ENCODE measurements at places on chromosomes 2 and 18. TPM values are rescaled to one million over a fixed set of nuclear protein-coding genes. Genes with fewer than 3 reads are reported as not detected.

The UGT1A8 gene
- not detected for total RNA-seq

The PRKAG3 gene
- total RNA-seq = not detected

DNA sequence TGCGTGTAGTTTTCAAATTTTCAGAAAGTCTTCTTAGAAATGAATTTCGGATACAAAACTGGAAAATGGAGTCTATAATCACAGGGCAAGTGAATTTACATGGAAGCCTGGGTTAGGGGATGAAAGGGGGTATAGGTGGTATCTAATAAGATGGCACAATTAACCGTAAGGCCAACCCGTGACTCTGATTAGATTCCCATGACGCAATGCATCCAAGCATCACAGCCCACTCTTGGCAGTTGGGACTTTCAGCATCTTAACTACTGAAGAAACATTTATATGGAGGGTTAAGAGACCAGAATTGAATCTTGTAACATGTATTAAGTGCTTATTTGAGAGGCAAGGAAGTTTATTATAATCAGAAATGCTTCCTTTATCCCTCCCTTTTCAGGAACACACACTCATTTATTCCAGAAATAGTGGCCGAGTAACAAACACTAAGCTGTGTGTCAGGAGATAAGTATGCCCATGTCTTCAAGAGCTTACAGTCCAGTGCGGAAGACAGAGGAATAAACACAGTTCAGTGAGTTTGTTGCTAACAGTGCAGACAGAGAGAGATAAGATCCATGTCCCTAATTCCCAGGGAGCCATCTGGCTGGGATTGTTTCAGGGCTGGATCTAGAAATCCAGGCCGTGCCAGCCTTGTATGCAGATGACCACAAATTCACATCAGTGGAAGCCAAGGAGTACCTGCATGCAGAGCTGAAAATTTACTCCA, 151.2 kb downstream of the ANTXR1 start:
- H3K4me1 ChIP-seq = peaks cover 13% of the 10 kb centered on the region
- H3K27ac ChIP-seq = no peak overlapping the region
- no peaks in the 10 kb centered on the region for H3K36me3 ChIP-seq
- H3K4me3 ChIP-seq = no peak overlapping the region

GRCh38 chr2:102735416-102736109, 26.3 kb upstream of the TMEM182 start:
- peak overlapping the region; percentile 99 for H3K4me3 ChIP-seq
- DNase-seq = peak; percentile 21
- peak overlapping the region; percentile 75 for H3K27ac ChIP-seq
- H3K4me1 ChIP-seq = peaks cover 9% of the 10 kb centered on the region

DNA sequence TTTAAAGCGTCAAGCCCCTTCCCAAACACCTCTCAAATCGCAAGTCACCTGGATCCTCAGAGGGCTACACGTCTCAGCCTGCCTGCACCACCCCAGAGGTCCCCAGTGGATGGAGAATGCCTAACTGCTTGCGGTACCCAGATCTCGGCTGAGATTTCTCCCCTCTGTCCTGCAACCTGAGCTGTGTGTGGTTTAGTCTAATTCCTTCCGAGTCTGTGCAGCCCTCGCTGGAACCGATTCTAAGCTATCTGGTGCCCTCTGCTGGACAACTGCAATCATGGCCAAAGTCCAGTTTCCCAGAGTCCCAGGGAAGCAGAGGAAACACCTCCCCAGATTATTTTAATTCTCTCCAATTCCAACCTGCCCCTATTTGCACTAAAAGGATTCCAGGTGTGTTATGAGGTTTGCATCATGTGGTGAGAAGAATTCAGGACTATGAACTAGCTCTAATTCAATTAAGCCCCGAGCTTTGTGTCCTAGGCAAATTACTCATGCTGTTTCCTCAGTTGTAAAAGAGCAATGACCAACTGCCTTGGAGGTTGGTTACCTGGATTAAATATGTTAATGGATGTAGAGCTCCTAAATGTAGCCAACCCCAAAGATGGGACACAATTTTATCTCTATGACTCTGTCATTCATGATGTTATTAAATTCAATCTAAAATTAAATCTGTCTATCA, 276.1 kb upstream of the NCKAP5 start:
- H3K27ac ChIP-seq = no peak overlapping the region
- H3K4me1 ChIP-seq = peaks cover 29% of the 10 kb centered on the region
- DNase-seq = peak; percentile 77
- no peaks in the 10 kb centered on the region for H3K27me3 ChIP-seq

DNA sequence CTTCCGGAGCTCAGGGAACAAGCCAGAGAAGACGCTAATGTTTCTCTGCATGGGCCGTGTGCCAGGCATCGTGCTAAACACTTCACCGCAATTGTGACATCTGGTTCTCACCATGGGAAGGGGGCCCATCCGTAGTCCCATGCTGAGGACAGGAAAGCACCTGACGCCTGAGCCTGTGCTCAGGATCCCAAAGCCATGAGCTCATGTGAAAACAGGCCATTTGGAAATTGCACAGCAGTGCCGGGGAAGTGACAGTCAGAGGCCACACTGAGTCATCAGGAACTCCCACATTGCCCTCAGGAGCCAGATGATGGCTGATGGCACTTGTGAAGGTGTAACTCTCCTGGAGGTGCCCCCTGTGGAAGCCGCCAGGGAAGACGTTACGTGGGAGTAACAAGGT, 141.0 kb downstream of the INHBB start:
- peaks cover 69% of the 10 kb centered on the region for H3K27me3 ChIP-seq
- no peaks in the 10 kb centered on the region for H3K36me3 ChIP-seq

DNA sequence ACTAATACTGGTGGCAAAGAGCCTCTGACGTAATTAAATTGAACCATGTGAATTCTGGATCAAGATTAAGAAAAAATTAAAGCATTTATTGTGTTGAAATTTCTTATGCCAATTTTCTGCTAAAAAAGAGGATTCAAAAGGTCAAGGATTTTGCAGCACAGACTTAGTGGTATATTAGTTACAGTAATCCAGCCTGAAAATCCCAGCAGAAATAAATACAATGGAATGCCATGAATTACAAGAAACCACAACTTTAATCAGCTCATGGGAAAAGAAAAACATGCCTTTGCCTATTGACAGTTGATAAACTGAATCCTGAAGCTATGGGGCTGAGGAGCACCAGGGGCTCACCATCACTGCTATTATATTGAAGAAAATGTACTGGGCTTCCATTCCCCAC, 114.8 kb upstream of the SATB2 start:
- H3K27me3 ChIP-seq = no peaks in the 10 kb centered on the region
- no peak overlapping the region for H3K27ac ChIP-seq
- no peaks in the 10 kb centered on the region for H3K36me3 ChIP-seq
- no peak overlapping the region for H3K4me3 ChIP-seq
- DNase-seq = no peak

DNA sequence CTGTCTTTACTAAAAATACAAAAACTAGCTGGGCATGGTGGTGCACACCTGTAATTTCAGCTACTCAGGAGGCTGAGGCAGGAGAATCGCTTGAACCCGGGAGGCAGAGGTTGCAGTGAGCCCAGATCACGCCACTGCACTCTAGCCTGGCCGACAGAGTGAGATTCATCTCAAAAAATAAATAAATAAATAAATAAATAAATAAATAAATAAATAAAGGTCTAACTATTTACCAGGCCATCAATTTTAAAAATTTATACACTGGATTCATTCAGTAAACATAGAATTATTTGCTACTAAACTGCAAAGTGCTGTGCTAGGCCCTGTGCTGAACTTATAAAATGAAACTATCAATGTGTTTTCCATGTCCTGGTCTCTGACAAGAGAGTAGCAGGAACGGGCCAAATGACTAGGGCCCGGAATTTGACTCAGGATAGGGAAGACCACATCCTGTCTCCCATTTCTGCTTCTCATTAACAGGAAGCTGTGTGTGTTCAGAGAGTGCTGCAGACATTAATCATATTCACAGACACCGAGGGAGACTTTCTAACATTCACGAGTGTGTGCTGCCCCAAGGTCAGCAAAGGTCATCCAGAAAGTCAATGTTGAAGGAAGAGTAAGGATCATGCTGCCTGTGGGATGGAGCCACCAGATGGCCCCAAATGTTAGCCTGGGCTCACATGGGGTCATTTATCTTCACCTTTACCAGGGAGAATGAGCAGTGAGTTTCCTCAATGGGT, 95.8 kb downstream of the SPP2 start:
- no peaks in the 10 kb centered on the region for H3K27me3 ChIP-seq
- H3K36me3 ChIP-seq = no peaks in the 10 kb centered on the region
- H3K27ac ChIP-seq = no peak overlapping the region
- DNase-seq = no peak
- H3K4me3 ChIP-seq = no peak overlapping the region

GRCh38 chr18:76801567-76802505, 20.5 kb upstream of the ZNF236 start:
- peak overlapping the region; percentile 56 for H3K27ac ChIP-seq
- peaks cover 8% of the 10 kb centered on the region for H3K4me1 ChIP-seq
- H3K4me3 ChIP-seq = peak overlapping the region; percentile 78
- H3K36me3 ChIP-seq = peaks cover 8% of the 10 kb centered on the region
- H3K27me3 ChIP-seq = no peaks in the 10 kb centered on the region

GRCh38 chr2:29336341-29337241, 221.4 kb downstream of the CLIP4 start:
- H3K36me3 ChIP-seq = no peaks in the 10 kb centered on the region
- DNase-seq = no peak
- H3K4me3 ChIP-seq = no peak overlapping the region
- H3K27ac ChIP-seq = no peak overlapping the region
- H3K4me1 ChIP-seq = no peaks in the 10 kb centered on the region

DNA sequence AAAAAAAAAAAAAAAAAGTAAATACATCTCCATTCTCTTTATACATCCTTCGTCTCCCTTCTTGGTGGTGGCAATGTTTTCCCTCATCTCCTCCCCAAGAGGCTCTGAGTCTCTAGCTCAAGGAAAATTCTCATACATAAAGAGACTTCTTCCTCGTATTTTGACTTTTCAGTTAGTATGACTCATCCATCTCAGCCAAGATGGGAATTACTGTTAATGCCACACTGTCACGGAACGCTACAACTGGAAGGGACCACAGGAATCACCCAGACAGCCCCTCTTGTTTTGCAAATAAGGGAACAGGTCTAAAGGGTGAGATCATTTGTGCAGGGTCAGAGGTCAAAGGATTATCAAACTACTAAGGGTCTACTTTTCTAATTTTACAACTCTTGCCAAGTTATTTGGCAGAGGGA, 19.5 kb downstream of the NFE2L2 start:
- H3K4me1 ChIP-seq = peaks cover 61% of the 10 kb centered on the region
- H3K36me3 ChIP-seq = peaks cover 81% of the 10 kb centered on the region
- H3K4me3 ChIP-seq = peak overlapping the region; percentile 56
- no peaks in the 10 kb centered on the region for H3K27me3 ChIP-seq

GRCh38 chr2:19886261-19886660, 15.5 kb downstream of the TTC32 start:
- H3K27ac ChIP-seq = no peak overlapping the region
- DNase-seq = no peak
- H3K36me3 ChIP-seq = no peaks in the 10 kb centered on the region
- no peaks in the 10 kb centered on the region for H3K4me1 ChIP-seq
- H3K27me3 ChIP-seq = peaks cover 11% of the 10 kb centered on the region

GRCh38 chr2:21281791-21282514, 158.2 kb downstream of the TDRD15 start:
- H3K4me1 ChIP-seq = no peaks in the 10 kb centered on the region
- H3K27me3 ChIP-seq = peaks cover 65% of the 10 kb centered on the region
- H3K27ac ChIP-seq = no peak overlapping the region

DNA sequence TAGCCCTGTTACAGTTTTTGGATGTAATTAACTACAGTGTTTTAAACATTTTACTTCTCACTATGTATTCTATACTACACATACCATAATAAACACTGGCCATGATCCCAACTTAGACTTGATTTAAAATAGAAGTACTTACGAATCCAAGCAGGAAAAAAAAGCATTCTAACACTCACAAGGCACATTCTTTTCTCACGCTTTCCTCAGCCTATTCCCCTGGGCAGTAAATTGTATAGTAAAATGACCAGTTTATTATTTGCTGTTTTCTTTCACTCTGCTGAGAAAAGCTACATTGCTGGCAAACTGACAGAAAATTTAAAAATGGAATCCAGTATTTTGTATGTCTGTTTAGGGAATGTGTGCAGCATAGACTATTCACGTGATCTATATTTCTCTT, 2.8 kb upstream of the TANC1 start:
- H3K4me3 ChIP-seq = no peak overlapping the region
- no peak overlapping the region for H3K27ac ChIP-seq
- peaks cover 33% of the 10 kb centered on the region for H3K36me3 ChIP-seq

- H3K27ac ChIP-seq = no peak overlapping the region
- H3K4me1 ChIP-seq = no peaks in the 10 kb centered on the region
These were observed 110.7 kb downstream of the TMX3 start for GRCh38 chr18:68604256-68604655.

- H3K4me1 ChIP-seq = no peaks in the 10 kb centered on the region
- no peaks in the 10 kb centered on the region for H3K36me3 ChIP-seq
- DNase-seq = no peak
- H3K27ac ChIP-seq = no peak overlapping the region
These were observed 301.0 kb downstream of the STK39 start for GRCh38 chr2:167946441-167946841.

DNA sequence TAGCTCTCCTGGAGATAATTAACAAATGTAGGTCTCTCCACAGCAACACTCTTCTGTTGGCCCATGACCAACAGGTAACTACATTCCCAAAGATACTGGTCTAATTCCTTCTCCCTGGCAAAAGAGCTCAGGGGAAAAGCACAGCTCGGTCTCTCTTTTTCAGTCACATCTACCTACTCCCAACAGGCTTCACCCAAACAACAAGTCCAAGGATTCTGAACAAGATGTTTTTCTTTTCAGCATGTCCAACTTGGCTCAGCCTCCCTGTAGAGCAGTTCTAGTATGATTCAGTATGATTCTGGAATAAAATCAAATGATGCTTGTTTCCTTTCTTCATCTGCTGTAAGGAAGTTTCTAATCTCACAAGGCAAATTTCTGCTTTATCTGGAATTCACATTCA, 1704.8 kb upstream of the PIK3C3 start:
- peak overlapping the region; percentile 45 for H3K27ac ChIP-seq
- H3K36me3 ChIP-seq = no peaks in the 10 kb centered on the region
- H3K4me3 ChIP-seq = no peak overlapping the region

DNA sequence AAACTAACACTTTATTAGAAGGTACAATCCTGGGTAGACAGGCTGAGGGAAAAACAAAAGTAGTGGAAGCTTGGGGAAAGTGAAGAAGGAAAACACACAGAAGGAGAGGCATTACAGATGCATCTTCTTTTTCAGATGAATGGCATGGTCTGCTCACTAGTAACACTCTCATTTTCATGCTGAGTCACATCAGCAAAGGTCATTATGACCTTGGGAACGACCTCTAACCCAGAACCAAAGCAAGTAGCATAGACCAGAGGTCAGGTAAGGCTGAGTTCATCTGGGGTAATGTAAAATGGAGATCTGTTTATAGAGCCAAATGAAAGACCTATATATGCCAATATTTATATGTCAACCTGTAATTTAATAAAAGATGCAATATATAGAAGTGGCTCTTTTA, 294.4 kb upstream of the LRRTM4 start:
- no peaks in the 10 kb centered on the region for H3K27me3 ChIP-seq
- no peak overlapping the region for H3K27ac ChIP-seq
- H3K36me3 ChIP-seq = no peaks in the 10 kb centered on the region
- no peak for DNase-seq
- H3K4me3 ChIP-seq = no peak overlapping the region
